GM12892 (cell line): ENCODE measurements at places on chromosomes 7 and 10.

DNA sequence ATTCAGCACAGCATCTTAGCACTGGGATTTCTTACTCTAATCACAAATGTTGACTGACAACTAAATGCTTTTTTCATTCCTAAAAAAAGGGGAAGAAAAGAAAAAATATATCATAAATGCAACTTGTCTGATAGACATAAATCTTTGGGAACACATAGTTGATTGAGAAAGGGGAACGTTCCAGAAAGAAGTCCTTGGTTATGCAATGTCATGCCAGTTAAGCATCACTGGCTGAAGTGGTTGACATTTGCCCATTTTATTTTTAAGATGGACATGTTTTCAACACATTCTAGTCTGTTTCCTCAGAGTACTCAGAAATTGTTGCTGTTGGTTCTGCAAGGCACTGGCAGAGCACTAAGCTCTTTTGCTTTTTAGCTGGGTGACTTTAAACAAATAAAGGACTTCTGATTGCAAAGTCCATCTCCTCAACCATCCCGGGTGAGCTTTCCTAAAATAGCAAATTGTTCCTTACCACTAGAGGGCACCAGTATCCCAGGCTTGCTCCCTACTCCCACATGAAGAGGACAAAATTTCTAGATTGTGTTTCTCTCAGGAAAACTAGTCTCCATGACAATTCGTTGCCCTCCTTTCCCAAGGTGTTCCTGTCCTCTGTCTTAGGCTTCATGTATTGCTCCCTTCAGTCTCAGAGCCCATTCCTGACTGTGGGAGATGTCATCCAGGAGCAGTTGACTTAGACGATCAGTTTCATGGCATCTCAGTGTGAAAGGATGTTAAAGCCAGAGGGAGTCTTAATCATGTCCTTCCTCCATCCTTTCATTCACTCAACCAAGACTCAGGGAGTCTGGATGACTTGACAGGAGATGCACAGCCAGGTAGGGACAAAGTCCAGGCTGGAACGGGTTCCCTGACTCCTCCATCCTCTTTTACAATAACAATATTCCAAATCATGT, 23.9 kb downstream of the OPALIN start:
- DNase-seq, result no peak

DNA sequence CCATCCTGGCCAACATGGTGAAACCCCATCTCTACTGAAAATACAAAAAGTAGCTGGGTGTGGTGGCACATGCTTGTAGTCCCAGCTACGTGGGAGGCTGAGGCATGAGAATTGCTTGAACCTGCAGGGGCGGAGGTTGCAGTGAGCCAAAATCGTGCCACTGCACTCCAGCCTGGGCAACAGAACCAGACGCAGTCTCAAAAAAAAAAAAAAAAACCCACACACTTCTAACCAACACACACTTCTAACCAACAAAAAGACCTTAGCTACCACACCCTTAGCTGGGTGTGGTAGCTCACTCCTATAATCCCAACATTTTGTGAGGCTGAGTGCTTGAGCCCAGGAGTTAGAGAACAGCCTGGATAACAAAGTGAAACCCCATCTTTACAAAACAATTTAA, 33.9 kb upstream of the SPOCK2 start:
- no peak for DNase-seq

- DNase-seq, result no peak
These were observed 113.0 kb downstream of the SEC23IP start for GRCh38 chr10:120005207-120006201.

DNA sequence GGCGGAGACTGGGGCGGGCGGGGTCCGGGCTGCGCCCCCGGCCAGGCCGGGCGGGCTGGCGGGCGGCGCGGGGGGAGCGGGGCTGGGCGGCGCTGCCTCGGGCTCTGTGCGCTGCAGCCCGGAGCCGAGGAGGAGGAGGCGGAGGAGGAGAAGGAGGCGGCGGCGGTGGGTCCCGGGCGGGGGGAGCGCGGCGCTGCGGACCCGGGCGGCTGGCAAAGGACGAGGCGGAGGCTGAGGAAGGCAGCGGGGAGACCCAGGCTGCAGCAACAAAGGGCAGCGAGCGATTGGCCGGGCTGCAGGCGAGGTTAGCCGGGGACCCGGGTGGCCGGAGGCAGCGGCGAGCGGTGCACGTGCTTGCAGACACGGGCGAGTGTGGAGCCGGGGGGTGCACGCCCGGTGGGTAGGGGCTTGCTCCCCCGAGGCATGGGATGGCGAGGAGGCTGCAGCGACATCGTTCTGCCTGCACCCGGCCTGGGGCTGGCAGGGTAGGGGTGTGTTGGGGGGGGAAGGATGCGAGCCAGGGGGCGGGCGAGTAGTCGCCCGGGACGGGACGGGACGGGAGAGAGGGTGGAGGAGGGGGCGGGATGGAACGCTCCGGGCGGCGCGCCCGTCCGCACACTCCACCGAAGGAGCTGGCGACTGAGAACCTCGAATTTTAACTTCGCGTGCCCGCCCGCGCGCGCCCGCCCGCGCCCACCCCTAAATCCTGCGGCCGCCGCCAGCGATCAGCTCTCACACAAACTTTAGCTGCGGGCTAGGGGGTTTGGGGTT, 844 bp upstream of the KAT6B start:
- no peak for DNase-seq

DNA sequence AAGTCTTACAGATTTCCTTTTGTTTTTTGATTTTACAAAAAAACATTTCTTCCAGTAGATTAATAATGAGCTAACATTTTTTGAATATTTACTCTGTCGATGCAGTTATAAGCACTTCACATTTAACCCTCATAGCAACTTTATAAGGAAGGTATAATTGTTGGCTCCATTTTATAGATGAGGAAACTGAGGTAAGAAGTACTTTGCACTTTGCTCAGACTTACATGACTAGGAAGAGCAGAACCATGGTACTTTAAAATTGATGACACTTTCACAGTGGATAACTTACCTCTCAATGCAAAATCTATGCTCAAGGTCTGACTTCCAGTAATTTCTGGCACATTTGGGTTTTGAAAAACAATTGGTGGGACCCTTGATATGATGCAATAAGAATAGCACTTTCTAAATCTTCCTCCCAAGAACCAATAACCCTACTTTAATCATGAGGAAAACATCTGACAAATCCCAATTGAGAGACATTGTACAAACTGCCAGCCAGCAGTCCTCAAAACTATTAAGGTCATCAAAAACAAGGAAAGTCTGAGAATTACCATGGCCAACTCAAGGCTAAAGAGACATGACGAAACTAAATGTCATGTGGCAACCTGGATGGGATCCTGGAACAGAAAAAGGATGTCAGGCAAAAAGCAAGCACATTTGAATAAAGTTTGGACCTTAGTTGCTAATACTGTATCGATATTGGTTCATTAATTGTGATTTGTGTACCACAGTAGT, 72.6 kb downstream of the RALA start:
- no peak for DNase-seq

DNA sequence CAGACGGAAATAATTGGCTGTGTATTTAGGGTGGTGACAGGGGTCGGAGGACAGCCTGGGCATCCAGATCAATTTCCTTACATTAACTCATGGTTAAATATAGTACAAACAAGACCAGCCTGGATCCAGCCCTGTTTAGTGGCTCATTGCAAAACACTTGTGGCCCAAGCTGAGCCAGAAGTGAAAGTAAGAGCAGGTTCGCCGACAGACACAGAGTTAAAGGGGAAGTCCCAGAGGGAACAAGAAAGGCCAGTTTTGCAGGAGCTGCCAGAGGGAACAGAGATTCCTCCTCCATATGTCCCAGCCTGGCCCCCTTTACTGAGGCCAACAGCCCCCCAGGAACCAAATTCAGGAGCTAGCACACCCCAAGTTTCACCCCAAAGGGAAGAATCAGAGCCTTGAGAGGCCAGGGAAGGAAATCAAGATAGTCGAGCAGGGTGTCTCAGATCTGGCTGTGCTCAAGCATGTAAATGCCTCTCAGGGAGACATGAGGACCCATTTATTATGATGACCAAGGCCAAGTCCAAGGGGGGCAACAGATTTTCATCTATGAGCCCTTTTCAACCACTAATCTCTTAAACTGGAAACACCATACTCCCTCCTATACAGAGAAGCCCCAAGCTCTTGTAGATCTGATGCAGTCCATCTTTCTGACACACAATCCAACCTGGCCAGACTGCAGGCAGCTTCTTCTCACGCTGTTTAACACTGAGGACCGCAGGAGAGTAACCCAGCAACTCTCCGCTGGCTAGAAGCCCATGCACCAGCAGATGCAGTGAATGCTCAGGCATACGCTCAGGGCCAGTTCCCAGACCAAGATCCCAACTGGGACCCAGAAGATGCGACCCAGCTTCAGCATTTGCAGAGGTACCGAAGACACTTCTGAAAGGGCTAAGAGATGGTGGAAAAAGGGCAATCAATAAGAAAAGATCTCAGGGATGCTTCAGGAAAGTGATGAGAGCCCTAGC, 15.9 kb upstream of the ADCK2 start:
- DNase-seq, result peak; percentile 45

- no peak for DNase-seq
These were observed 603.4 kb downstream of the KCNMA1 start for GRCh38 chr10:77034240-77034639.

- no peak for DNase-seq
These were observed 3.9 kb downstream of the ADAM12 start for GRCh38 chr10:126384269-126384873.

DNA sequence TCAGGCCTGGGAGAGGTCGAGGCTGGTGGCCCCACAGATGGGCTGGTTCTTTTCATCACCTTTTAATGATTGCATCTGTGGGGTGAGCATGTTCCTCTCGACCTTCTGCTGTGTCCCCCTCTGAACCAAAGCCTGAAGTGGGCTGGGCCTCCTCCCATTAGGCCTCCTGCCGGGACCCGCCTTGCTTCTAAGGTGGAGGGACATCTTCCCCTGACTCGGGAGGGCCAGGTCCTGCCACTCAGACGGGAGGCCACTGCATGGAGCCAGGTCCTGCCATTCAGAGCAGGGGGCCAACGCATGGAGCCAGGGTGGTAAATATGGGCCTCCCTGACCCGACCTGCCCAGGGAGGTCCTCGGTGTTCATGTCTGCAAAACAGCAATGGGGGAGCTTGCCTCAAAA, 188.4 kb downstream of the EBF3 start:
- DNase-seq, result no peak

- DNase-seq, result no peak
These were observed 59.9 kb downstream of the PON1 start for GRCh38 chr7:95264363-95264891.

DNA sequence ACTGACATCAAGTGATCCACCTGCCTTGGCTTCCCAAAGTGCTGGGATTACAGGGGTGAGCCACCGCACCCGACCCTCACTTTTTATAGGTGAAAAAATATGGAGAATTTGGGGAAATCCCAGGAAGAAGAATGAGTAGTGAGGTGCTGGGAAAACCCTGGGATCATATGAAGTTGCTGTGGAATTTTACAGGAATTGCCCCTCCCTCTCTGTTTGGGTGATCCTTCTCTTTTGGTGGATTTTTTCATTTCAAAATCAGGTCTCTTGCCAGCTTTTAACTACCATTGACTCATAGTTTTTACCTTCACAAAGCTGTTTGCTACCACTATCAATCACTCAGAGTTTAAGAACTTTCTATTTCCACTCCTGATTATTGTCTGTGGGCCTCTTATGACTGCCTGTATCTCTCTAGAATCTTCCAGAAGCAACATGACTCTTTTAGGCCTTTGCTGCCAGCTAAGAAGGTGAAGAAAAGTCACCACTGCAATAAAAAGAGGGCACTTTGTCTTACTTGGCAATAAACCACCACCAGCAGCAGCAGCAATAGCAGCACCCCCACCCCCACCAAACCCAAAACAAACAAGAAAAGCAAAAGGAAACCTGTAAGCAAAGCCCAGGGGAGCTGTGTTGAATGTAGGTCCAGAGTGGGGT, 4.0 kb upstream of the GIMAP8 start:
- no peak for DNase-seq

DNA sequence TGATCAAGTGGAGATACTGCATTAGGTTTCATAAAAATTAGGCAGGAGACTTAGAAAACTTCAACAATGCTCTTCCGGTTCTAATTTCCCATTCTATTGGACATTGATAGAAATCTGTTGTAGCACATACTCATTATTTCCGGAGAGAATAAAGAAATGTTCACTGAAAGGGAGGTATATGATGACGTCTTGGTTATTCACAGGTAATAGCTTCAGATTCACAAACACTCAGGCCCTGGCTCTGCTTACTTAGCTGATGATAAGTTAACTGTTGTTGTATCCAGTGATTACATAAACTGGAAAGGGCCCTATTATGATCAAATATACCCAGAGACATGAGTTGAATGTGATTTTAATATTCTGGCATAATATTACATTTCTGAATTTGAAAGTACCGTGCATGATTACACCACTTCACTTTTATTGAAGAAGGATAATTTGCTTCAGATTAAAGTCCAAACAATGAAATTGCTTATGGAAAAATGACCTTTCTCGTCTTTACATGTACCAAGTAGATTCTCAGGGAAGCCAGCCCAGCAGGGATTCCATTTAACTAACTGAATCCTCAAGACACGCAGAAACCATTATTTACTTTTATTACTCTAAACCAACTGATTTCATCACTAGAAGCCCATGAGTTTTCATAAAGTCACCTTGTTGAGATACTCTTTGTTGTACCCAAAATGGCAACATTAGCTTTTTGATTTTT, 288.0 kb upstream of the PITRM1 start:
- no peak for DNase-seq

GRCh38 chr10:29132551-29133111, 156.2 kb upstream of the LYZL1 start:
- no peak for DNase-seq

DNA sequence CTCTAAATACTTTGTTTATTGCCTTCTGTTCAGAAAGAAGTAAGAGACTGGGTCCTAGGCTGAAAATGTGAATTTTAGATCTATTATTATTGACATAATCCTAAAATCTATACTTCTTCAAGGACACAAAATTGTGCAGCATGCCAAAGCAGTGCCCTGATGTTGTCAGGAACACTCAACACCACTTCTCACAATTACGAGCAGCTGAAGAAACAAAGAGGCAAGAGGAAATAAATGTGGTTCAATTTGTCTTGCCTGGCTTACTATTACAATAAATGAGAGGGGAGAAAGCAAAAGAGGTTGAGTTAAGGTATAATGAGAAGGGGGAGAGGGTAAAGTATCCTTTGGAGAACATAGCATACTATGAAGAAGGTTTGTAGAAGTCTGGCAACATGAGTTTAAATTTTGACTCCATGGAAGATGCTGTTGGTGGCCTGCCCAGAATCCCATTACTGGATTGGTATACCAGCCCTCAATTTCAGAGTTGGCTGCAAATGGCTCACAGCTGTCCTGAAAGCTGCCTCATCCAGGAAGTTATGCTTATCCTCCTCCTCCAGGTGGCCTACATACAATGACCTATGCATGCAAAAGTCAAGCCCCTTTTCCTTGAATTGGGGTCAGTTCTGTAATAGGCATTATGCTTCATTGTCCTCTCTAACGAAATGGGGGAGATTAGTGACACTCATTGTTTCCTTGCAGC, 274.6 kb upstream of the SMIM30 start:
- DNase-seq, result no peak

DNA sequence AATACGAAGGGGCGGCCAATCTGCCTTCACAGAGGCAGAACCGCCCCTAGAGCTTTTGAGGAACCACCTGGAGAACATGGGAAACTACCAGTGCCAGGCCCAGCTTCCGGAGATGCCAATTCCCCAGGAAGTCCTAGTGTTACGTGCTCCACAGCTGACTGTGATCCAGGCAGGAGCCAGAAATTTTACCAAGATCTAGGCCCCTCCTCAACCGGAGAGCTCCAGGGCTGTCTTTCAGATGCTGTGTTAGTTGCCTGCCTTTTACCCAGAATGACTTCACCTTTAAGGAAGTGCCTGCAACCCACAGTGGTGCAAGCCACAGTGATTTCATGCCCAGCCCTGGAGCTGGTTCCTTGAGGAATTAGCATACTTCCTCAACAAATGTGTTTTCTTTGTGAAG, 62.9 kb downstream of the ELMO1 start:
- no peak for DNase-seq

- no peak for DNase-seq
These were observed 35.9 kb upstream of the POT1 start for GRCh38 chr7:124965553-124965952.
